ENCODE measurements at places on chromosomes 6 and 20.

- no peaks in the 10 kb centered on the region for H3K27me3 ChIP-seq
- peaks cover 68% of the 10 kb centered on the region for H3K4me1 ChIP-seq
- peak overlapping the region; percentile 97 for H3K27ac ChIP-seq
- peak overlapping the region; percentile 81 for H3K4me3 ChIP-seq
- H3K36me3 ChIP-seq, result peaks cover 79% of the 10 kb centered on the region
- peak; percentile 87 for DNase-seq
Measured at GRCh38 chr6:34246563-34247391, 2.0 kb downstream of the SMIM29 start.

DNA sequence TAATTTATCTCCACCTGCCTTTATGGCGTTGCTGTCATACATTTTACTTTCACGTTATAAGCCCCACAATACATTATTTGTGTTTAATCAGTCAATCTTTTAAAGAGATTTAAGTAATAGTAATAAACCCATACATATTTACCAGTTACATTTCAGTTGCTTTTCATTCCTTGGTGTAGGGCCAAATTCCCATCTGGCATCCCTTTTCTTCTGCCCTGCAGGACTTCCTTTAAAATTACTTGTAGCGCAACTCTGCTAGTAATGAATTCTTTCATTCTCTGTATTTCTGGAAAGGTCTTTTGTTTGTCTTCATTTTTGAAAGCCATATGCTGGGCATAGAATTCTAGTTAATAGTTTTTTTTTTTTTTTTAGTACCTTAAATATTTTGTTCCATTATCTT lies 24.9 kb downstream of the ZNF334 start:
- H3K27me3 ChIP-seq, result peaks cover 99% of the 10 kb centered on the region
- H3K4me1 ChIP-seq, result peaks cover 13% of the 10 kb centered on the region
- H3K36me3 ChIP-seq, result no peaks in the 10 kb centered on the region
- DNase-seq, result no peak

DNA sequence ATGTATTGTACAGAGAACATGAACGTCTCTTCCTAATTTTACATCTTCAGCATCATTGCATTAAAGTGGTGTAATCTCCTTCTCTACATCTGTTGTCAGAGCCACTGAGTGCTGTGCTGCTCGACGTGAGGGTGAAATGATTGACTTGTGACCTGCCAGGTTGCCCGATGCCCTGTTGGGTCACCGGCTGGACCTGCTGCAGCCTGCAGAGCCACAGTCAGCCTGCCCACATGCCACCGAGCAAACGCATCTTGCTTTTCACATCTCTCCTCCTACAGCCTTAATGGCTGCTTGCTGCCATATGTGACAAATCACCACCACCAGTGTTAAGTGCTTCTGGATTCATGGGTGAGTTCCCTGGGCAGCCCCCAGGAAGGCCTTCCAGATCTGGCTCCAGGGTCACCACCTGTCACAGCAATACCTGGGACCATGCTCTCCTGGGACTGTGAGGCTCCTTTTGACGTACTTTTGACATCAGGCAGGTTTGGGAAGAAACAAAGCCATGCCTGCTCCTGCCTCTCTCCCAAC lies 80.3 kb downstream of the ASXL1 start:
- H3K27ac ChIP-seq, result no peak overlapping the region
- no peaks in the 10 kb centered on the region for H3K27me3 ChIP-seq
- H3K4me3 ChIP-seq, result no peak overlapping the region
- DNase-seq, result no peak

- H3K27me3 ChIP-seq, result no peaks in the 10 kb centered on the region
- H3K4me3 ChIP-seq, result no peak overlapping the region
- H3K4me1 ChIP-seq, result peaks cover 8% of the 10 kb centered on the region
- no peak for DNase-seq
Measured at GRCh38 chr6:154482858-154483257, 27.6 kb downstream of the CNKSR3 start.

DNA sequence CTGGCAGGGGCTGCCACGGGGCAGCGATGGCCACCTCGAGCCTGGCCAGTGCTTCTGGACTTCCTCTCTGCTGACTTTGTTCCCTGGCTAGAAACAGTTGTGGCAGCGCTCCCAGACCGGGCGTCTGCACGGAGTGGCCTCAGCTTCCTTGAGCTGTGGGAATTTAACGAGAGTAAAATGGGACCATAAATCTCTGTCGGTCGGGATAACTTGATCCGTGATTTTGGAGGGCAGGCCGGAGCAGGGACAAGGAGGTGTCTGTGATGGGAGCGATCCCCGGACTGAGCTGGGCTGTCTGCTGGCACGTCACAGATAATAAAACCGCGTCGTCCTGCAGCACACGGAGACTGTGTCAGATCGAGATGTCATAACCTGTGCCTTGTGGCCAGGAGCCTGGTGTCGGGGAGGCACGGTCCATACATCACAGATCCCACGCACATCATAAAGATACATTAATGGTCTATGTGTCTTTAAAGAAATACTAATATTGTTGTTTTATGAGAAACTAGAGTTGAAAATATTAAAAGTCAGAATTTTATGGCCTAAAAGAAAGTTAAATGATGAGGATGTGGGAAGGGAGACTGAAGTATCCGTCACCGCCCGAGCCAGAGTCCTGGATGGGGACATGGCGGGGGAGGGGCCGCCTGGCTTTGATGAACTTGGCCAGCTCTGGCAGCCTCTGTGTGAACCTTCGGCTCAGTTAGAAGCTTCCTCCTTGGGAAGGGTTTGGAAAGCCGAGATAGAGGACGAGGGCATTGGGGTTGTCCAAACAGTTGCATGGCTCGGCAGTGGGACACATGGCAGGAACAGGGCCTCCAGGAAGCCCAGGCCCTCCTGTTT lies 6.5 kb upstream of the RBBP8NL start:
- H3K4me3 ChIP-seq, result no peak overlapping the region
- DNase-seq, result no peak
- H3K27me3 ChIP-seq, result peaks cover 79% of the 10 kb centered on the region
- H3K4me1 ChIP-seq, result peaks cover 12% of the 10 kb centered on the region
- no peak overlapping the region for H3K27ac ChIP-seq

DNA sequence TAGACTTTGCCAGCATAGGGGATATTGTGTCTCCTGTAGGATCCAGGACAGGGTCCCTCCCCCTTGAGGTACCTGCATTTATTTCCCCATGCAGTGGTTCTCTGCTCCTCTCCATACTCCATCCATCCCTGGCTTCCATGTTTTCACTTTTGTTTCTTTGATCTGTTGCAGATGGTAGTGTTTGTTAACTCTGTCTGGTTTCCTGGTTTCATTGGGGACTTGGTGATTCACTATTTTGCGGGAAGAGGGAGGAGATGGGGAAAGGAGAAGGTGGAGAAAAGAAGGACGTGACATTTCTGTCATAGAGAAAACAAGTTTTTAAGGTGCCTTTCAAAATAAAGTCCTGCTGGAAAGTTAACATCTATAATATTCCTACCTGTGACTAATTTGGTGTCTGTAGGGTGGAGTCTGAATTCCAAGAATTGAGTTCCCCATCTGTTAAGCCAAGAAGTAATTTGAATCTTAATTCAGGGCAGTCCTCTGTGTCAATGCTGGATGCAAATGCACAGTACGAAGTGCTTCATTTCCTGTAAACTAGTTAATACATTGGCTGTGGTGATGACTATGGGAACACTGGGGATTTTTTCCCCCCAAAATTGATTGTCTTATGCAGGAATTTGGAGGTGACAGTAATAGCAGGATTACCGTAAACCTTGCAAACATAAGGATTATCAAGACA lies 6.9 kb upstream of the RNF144B start:
- H3K36me3 ChIP-seq, result no peaks in the 10 kb centered on the region
- no peaks in the 10 kb centered on the region for H3K27me3 ChIP-seq
- H3K4me3 ChIP-seq, result no peak overlapping the region
- no peak overlapping the region for H3K27ac ChIP-seq

- H3K4me1 ChIP-seq, result no peaks in the 10 kb centered on the region
- no peak overlapping the region for H3K4me3 ChIP-seq
- H3K27ac ChIP-seq, result no peak overlapping the region
Measured at GRCh38 chr6:145948328-145948727, 15.8 kb downstream of the SHPRH start.

DNA sequence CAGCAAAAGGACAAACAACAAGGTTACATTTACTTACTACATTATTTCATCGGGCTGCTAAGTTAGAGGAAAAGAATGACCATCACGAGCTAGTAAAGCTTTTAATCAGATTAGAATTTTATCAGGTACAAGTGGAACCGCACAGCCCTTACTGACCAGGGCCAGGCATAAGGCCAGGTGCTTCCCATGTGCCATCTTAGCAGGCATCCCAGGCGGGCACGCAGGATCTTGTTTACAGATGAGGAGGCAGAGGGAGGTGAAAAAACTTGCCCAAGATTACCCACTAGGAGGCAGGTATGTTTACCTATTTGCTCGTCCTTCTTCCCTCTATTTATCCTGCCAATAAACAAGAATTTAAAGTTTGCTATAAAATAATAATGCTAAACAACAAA lies 10.7 kb downstream of the EZR start:
- H3K27ac ChIP-seq, result peak overlapping the region; percentile 97
- peaks cover 71% of the 10 kb centered on the region for H3K4me1 ChIP-seq
- no peak for DNase-seq
- peak overlapping the region; percentile 85 for H3K4me3 ChIP-seq

- peaks cover 18% of the 10 kb centered on the region for H3K27me3 ChIP-seq
- H3K36me3 ChIP-seq, result peaks cover 13% of the 10 kb centered on the region
- DNase-seq, result peak; percentile 72
- peaks cover 47% of the 10 kb centered on the region for H3K4me1 ChIP-seq
Measured at GRCh38 chr20:57432862-57433491, 41.8 kb downstream of the RBM38 start.

DNA sequence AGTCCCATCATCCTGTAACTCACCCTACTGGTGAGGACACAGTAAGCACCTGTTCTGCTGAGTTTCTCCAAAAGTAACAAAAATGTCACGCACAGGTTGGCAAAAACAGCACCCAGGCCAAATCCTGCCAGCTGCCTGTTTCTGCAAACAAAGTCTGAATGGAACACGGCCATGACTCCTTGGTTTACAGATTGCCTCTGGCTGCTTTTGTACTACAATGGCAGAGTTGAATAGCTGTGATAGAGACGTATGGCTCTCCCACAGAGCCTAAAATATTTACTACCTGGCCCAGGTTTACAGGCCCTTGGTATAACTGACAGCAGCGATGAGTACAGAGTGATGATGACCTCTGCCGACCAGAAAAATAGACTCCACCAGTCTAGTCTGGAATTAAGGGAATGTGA lies 52.6 kb downstream of the CNKSR3 start:
- peaks cover 12% of the 10 kb centered on the region for H3K27me3 ChIP-seq
- H3K4me3 ChIP-seq, result no peak overlapping the region
- peaks cover 12% of the 10 kb centered on the region for H3K4me1 ChIP-seq
- no peak for DNase-seq
- no peaks in the 10 kb centered on the region for H3K36me3 ChIP-seq

GRCh38 chr20:54822386-54822785 lies 347.0 kb downstream of the DOK5 start:
- H3K4me3 ChIP-seq, result no peak overlapping the region
- H3K36me3 ChIP-seq, result no peaks in the 10 kb centered on the region
- H3K4me1 ChIP-seq, result no peaks in the 10 kb centered on the region
- no peak for DNase-seq
- H3K27me3 ChIP-seq, result no peaks in the 10 kb centered on the region
- H3K27ac ChIP-seq, result no peak overlapping the region

DNA sequence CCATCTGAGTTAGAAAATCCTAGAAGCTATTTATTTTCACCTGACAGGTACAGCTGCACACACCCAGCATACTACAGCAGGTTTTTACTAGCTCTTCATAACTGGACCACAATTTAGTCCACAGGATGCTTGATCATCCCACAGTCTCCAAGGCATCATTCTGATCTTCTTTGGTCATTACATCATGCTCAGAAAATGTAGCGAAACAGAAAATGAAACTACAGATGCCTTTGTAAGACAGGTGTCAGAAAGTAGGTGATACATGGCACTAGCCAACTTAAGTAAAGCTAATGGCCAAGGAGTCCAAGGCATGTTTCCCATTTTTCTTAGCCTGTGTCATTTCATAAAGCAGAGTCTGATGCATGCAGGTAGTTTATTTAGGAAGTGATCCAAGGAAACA lies 102.3 kb downstream of the HTR1B start:
- no peak overlapping the region for H3K27ac ChIP-seq
- no peaks in the 10 kb centered on the region for H3K36me3 ChIP-seq
- peaks cover 6% of the 10 kb centered on the region for H3K4me1 ChIP-seq
- no peaks in the 10 kb centered on the region for H3K27me3 ChIP-seq
- no peak for DNase-seq
